Fibroblast of villous mesenchyme (primary cell): ENCODE measurements at places on chromosomes 11 and 22. TPM values are rescaled to one million over a fixed set of nuclear protein-coding genes. Genes with fewer than 3 reads are reported as not detected.

GRCh38 chr11:119094816-119095065, 6.9 kb downstream of the DPAGT1 start:
- DNase-seq: peak; percentile 87

GRCh38 chr11:8809939-8810539, 101.0 kb upstream of the AKIP1 start:
- DNase-seq: peak; percentile 43

DNA sequence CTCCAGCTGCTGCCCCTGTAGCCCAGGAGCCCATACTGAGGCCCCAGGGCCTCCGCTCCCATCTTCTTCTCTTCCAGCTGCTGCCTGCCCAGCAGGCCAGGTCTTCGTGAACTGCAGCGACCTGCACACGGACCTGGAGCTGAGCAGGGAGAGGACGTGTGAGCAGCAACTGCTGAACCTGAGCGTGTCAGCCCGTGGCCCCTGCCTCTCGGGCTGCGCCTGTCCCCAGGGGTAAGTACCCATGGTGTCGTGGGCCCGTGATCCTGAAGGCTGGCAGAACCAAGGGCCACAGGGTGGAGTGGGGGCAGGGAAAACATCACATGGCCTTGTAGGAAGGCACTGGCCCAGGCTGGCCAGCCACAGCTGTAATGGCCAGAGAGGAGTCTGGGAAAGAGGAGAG, 31.2 kb downstream of the OTOG start:
- DNase-seq: no peak

GRCh38 chr22:41913842-41914534, 886 bp downstream of the SHISA8 start:
- DNase-seq: no peak

GRCh38 chr11:44877571-44878497, 72.8 kb downstream of the TP53I11 start:
- no peak for DNase-seq

DNA sequence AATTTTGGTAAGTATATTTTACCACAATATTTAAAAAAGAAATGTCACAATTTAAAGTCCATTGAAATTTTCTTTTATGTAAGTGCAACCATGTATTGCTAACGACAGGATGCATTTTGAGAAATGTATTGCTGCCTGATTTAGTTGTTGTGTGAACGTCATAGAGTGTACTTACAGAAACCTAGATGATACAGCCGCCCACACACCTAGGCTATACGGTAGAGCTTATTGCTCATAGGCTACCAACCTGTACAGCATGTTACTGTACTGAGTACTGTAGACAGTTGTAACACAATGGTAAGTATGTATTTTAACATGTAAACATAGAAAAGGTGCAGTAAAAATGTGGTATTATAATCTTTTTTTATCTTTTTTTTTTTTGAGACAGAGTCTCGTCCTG, 48.1 kb downstream of the CBL start:
- no peak for DNase-seq

Gene POU2AF1
- not detected in 2 replicates for total RNA-seq

Gene ZC3H12C
- total RNA-seq: 7.4 and 15.5 TPM in 2 replicates

Gene TRIM49
- total RNA-seq: not detected in 2 replicates

Gene RAG1
- total RNA-seq: 0.32 and 0.86 TPM in 2 replicates
